ENCODE measurements at places on chromosomes 1 and 21. TPM values are rescaled to one million over a fixed set of nuclear protein-coding genes. Genes with fewer than 3 reads are reported as not detected.

CFHR4 gene
- total RNA-seq, result not detected

SLC25A34 gene
- total RNA-seq, result 0.34 TPM

TRIM67 gene
- total RNA-seq, result not detected

MYOG gene
- total RNA-seq, result not detected

LHX8 gene
- total RNA-seq, result not detected

LCE2A gene
- not detected for total RNA-seq

FGGY gene
- 32.9 TPM for total RNA-seq

EDARADD gene
- total RNA-seq, result 1.7 TPM

CLDN17 gene
- total RNA-seq, result not detected

RABIF gene
- total RNA-seq, result 5.8 TPM

DNA sequence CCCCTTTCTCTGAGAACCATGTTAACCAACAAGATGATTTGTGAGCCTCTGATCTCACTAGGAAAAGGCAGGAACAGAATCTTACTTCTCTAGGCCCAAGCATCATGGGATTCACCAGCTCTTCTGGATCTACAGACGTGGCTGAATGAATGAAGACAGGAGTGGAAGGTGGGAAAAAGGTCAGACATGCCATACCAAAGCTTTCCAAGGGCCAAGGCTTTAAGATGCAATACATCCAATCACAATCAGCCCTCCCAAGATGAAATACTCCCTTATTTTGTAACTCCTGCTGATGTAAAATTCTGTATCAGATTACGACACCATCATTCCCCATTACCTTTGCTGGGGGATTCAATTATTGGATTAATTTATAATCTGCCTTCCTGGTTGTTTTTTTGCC is 80.9 kb downstream of the SSBP3 start:
- no peak overlapping the region for H3K27ac ChIP-seq
- H3K36me3 ChIP-seq, result no peaks in the 10 kb centered on the region
- H3K4me3 ChIP-seq, result no peak overlapping the region
- no peaks in the 10 kb centered on the region for H3K27me3 ChIP-seq

DNA sequence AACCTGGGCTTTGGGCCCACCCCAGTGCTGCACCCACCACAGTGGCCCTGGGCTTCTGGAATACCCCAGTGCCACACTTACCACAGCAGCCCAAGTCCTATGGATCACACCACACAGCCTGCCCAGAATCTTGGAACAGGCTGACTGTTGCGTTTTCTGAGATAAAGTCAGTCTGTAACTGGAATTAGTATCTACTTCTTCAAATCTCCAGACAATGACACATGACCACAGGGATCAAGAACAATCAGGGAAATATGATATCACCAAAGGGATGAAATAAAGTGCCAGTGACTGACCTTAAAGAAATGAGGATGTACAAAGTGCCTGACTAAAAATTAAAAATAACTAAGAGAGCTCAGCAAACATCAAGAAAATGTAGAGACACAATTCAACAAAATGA is 239.7 kb upstream of the PLD5 start:
- H3K27me3 ChIP-seq, result no peaks in the 10 kb centered on the region
- no peaks in the 10 kb centered on the region for H3K4me1 ChIP-seq
- DNase-seq, result no peak
- H3K4me3 ChIP-seq, result no peak overlapping the region

- peaks cover 13% of the 10 kb centered on the region for H3K36me3 ChIP-seq
- no peaks in the 10 kb centered on the region for H3K4me1 ChIP-seq
- no peak overlapping the region for H3K4me3 ChIP-seq
Observed at GRCh38 chr1:147270721-147271120, 28.2 kb downstream of the CHD1L start.

DNA sequence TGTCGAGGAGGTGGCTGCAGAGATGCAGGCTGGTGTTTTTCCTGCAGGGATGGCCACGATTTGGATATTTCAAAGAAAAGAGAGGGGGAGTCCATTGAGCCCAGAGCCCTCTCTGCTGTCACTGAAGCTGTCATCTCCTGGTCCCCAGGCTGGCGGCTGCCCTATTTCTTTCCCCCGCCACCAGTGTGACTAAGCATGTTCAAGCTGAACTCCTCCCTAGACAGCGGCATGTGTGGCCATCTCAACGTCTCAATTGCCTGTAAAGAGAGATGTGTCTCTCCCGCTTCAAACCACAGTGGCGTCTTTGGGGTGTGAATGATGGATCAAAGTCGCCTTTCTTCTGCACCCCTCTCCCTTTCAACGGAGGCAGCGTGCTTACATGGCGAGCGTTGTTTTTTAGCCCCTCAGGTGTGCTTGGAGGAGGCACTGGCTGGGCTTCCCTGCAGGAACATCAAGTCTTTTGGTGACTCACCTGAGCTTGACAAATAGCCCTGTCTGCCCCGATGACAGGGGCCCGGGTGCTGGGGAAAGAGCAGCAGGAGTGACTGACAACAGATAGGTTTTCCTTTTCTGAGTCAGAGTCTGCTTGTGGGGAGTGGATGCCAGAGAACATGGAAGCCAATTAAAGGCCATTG is 346.4 kb upstream of the AJAP1 start:
- no peaks in the 10 kb centered on the region for H3K36me3 ChIP-seq
- H3K4me3 ChIP-seq, result no peak overlapping the region
- H3K27ac ChIP-seq, result no peak overlapping the region
- no peak for DNase-seq
- no peaks in the 10 kb centered on the region for H3K4me1 ChIP-seq

DNA sequence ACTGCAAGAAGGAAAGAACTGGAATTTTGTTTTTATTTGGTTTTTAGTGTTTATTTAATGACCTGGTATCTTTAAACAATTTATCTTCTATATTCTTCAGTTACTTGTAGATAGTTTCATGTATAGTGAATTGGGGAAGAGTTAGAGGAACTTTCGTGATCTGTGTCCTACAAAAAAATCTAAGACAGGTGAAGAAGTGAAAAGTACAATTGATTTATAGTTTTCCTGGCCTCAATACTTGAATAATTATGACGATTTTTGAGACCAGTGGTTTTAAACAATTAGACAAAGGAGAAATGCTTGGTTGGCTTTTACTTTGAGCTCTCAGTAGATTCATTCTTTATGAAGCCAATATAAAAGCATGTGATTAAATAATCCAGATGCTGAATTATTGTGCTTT is 7.5 kb downstream of the MIER1 start:
- H3K4me1 ChIP-seq, result peaks cover 22% of the 10 kb centered on the region
- no peaks in the 10 kb centered on the region for H3K27me3 ChIP-seq
- H3K27ac ChIP-seq, result no peak overlapping the region
- DNase-seq, result no peak
- H3K4me3 ChIP-seq, result peak overlapping the region; percentile 90

- DNase-seq, result no peak
- no peaks in the 10 kb centered on the region for H3K27me3 ChIP-seq
- no peaks in the 10 kb centered on the region for H3K36me3 ChIP-seq
- peak overlapping the region; percentile 54 for H3K27ac ChIP-seq
- H3K4me3 ChIP-seq, result no peak overlapping the region
Observed at GRCh38 chr1:230249695-230250480, 176.2 kb downstream of the PGBD5 start.

DNA sequence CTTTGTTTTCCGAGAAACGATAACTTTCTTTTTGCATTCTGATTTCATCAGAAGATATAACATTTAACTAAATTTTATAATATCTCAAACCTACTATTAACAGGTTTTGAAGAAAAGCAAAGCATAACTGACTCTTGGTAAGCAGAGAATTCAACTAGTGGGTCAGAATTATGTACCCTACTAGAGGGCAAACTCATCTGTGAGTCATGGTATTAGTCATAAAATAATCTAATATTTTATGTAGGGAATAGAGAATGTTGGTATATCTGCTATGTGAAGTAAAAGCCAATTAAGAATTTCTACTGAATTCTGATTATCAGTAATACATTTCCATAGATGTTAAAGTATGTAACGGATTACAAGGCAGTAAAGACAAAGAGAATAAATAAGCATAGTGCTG is 56.8 kb downstream of the USP1 start:
- no peaks in the 10 kb centered on the region for H3K27me3 ChIP-seq
- H3K4me3 ChIP-seq, result no peak overlapping the region
- H3K36me3 ChIP-seq, result peaks cover 7% of the 10 kb centered on the region
- peaks cover under 1% of the 10 kb centered on the region for H3K4me1 ChIP-seq
- no peak for DNase-seq

- H3K27ac ChIP-seq, result no peak overlapping the region
- no peaks in the 10 kb centered on the region for H3K4me1 ChIP-seq
- no peak for DNase-seq
- no peaks in the 10 kb centered on the region for H3K27me3 ChIP-seq
- no peaks in the 10 kb centered on the region for H3K36me3 ChIP-seq
- H3K4me3 ChIP-seq, result no peak overlapping the region
Observed at GRCh38 chr1:3993619-3994375, 93.7 kb upstream of the C1orf174 start.

GRCh38 chr1:119808972-119809550 is 2.2 kb downstream of the REG4 start:
- H3K4me3 ChIP-seq, result no peak overlapping the region
- peak; percentile 77 for DNase-seq
- H3K27me3 ChIP-seq, result no peaks in the 10 kb centered on the region
- no peaks in the 10 kb centered on the region for H3K4me1 ChIP-seq
- no peak overlapping the region for H3K27ac ChIP-seq

DNA sequence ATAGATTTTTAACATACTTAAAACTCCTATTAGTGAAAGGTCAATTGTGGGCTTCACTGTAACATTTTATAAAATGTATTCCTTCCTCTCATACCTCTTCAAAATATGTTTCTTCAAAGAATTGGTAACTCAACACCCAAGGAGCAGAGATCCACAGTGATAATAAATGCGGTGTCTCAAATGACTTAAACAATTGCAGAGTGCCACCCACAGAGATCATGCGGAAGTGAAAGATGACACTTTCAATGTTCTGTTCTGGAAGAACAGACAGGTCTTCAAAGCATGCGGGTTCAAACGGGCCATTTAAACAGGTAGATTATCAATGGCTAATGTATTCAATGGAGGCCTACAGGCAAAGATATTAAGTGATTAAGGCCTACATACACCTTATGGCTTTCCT is 157.0 kb upstream of the GREM2 start:
- no peak overlapping the region for H3K4me3 ChIP-seq
- H3K27ac ChIP-seq, result no peak overlapping the region
- DNase-seq, result no peak

GRCh38 chr1:170938281-170938680 is 2.9 kb downstream of the MROH9 start:
- no peaks in the 10 kb centered on the region for H3K36me3 ChIP-seq
- H3K27ac ChIP-seq, result no peak overlapping the region
- no peak for DNase-seq
- no peak overlapping the region for H3K4me3 ChIP-seq

GRCh38 chr21:35427320-35428000 is 378.4 kb upstream of the RUNX1 start:
- no peak for DNase-seq
- no peak overlapping the region for H3K27ac ChIP-seq
- H3K4me3 ChIP-seq, result no peak overlapping the region
- no peaks in the 10 kb centered on the region for H3K27me3 ChIP-seq
- H3K4me1 ChIP-seq, result peaks cover 21% of the 10 kb centered on the region

GRCh38 chr1:179591253-179591591 is 410 bp upstream of the TDRD5 start:
- H3K4me1 ChIP-seq, result no peaks in the 10 kb centered on the region
- peaks cover 27% of the 10 kb centered on the region for H3K27me3 ChIP-seq
- no peak overlapping the region for H3K27ac ChIP-seq
- H3K4me3 ChIP-seq, result no peak overlapping the region

DNA sequence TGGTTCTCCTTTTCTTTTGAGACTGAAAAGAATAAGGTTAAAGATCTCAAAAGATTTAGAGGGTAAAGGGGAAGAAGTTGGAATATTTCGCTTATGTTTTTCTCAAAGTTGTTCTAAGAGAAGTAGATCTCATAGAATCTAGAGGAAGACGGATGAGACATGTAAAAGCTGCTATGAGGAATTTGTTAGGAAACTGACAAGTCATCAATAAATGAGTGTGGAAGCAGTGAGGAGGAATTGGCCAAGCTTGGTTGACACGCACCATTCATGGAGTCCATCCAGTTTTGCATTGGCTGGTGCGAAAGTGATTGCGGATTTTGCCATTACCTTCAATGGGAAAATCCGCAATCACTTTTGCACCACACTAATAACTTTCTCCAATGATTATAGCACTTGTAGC is 20.0 kb downstream of the SLAMF6 start:
- DNase-seq, result no peak
- no peaks in the 10 kb centered on the region for H3K4me1 ChIP-seq
- no peaks in the 10 kb centered on the region for H3K27me3 ChIP-seq
- no peak overlapping the region for H3K27ac ChIP-seq

DNA sequence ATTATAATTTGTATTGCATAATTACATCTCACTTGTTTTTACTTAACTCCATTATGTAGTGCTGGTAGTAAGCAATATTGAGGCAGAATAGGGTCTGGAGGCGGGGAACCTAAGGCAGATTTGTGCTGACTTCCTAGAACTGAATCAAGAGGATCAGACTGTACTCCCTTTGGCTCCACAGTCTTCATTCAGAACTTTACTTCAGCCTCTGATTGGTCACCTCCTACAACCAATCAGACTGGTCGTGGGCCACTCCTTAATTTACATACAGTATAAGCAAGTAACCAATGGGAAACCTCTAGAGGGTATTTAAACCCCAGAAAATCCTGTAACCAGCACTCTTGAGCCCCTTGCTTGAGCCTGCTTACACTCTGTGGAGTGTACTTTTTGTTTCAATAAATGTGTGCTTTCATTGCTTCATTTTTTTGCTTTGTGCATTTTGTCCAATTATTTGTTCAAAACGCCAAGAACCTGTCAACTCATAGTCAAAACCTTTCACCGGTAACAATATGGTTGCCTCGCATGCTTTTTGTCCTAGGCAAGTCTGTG is 31.6 kb downstream of the ZBTB8OS start:
- H3K4me1 ChIP-seq, result no peaks in the 10 kb centered on the region
- no peaks in the 10 kb centered on the region for H3K27me3 ChIP-seq
- H3K4me3 ChIP-seq, result no peak overlapping the region

DNA sequence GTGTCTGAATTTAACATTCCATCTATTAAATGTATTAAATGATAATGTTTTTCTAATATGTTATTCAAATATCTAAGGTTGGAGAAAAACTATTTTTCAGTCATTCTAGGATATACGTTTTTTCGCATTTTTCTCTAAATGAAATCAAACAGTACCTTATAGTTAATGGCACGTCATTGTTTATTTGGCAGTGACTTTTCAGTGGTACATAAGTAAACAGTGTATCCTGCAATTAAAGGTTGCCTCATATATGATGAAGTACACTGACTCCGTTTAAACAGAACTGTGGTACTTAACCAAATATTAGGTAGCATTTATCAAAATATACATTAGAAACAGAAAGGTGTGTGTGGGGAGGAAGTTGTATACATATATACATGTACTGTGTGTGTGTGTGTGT is 79.2 kb downstream of the EPS15 start:
- peaks cover 4% of the 10 kb centered on the region for H3K4me1 ChIP-seq
- H3K36me3 ChIP-seq, result no peaks in the 10 kb centered on the region
- H3K27me3 ChIP-seq, result no peaks in the 10 kb centered on the region
- DNase-seq, result no peak
- H3K4me3 ChIP-seq, result no peak overlapping the region

DNA sequence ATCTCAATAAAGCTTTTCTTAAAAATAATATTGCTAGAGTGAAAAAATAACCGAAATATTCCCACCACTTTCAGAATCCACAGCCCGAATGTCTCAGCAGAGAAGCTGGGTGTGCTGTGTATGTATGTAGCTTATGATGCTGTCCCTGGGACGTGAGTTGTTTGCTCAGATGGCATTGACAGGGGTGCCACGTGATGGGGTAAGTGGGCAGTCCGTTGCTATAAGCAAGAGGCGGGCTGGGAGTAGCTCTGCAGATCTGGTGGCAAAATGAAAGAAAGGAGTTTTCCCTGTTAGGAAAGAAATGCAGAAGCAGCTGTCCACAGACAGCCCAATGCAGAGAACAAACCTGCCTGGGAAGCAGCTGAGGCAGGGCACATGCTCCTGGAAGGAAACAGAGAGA is 3.8 kb upstream of the FAM20B start:
- peaks cover 1% of the 10 kb centered on the region for H3K4me1 ChIP-seq
- no peak for DNase-seq
- H3K27ac ChIP-seq, result no peak overlapping the region
- H3K4me3 ChIP-seq, result no peak overlapping the region
- H3K36me3 ChIP-seq, result no peaks in the 10 kb centered on the region
